ENCODE measurements at places on chromosomes 2 and 18.

- DNase-seq, result no peak
Observed at GRCh38 chr2:155298001-155298400, 599.5 kb downstream of the KCNJ3 start.

DNA sequence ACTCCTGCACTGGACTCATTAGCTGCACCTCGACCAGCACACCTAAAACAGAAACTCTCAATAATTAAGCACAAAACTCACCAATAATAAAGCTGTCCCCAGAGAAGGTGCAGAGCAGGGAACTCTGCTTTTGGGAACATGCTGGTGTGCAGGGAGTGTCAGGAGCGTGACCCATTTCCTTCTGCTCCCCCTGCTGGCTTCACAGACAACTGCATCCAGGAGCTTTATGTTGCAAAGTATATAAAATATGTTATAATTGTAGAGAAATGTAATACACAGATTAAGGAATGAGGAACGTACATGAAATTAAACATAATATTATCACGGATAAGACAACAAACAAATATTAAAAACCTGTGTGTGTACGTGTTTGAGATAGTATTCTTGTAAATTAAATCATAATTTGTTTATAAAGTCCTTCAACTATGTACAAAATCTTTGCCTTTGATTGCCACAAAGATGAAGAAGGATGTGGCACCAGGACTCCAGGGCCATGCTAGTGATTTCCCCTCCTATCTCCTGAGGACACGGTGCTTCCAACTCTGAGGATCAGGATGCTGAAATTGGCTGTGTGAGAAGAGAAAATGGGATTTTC is 68.6 kb upstream of the MAL start:
- no peak for DNase-seq

GRCh38 chr2:46072101-46072820 is 224.9 kb upstream of the EPAS1 start:
- DNase-seq, result no peak

GRCh38 chr18:57898506-57899124 is 95.5 kb upstream of the ATP8B1 start:
- DNase-seq, result no peak

GRCh38 chr18:76656925-76657827 is 162.1 kb upstream of the ZNF516 start:
- DNase-seq, result no peak

Measured in stimulated activated CD4-positive, alpha-beta T cell treated with anti-CD3 and anti-CD28 coated beads, Interleukin-15, amount 100 ng/mL, for 1 hour (primary cell).